ENCODE measurements at places on chromosomes 7 and 10.

DNA sequence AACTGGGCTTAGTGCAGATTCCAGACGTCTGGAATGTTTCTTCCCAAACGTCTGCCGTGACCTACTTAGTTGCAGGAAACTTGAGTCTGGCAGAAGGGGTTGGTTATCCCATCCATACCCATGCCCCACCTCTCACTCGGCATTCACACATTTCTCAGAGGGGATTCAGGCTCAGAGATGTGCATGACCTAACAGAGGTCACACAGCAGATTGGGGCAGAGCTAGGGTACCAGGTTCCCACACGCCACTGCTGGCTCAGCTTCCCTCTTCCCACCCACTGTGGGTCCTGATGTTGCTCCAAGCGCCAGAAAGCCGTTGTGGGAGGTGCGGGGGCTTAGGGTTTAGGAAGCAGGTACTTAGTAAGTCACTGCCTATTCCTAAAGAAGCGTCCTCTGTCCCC is 3.0 kb downstream of the UCMA start:
- no peak for DNase-seq

DNA sequence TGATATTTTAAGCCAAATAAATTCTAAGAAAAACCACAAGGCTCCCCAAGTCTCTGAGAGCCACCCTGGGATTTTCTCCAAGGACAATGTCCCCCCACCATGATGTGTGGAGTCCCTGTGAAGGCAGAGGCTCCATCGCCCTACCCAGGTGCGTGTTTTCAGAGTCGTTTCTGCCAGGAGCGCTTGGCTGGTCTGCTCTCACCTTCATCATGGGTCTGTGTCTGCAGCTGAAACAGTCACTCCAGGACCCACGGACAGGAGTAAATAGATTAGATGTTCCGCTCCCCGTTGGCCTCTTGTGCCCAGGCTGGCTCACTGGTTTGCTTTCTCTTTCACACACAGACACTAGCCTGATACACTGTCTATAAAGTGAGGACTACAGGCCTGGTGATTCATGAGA is 217.5 kb downstream of the SFMBT2 start:
- DNase-seq: no peak

- no peak for DNase-seq
Observed at GRCh38 chr10:18713077-18713476, 53.8 kb downstream of the ARL5B start.

GRCh38 chr7:27080844-27081436 is 14.9 kb downstream of the HOXA1 start:
- DNase-seq: no peak

DNA sequence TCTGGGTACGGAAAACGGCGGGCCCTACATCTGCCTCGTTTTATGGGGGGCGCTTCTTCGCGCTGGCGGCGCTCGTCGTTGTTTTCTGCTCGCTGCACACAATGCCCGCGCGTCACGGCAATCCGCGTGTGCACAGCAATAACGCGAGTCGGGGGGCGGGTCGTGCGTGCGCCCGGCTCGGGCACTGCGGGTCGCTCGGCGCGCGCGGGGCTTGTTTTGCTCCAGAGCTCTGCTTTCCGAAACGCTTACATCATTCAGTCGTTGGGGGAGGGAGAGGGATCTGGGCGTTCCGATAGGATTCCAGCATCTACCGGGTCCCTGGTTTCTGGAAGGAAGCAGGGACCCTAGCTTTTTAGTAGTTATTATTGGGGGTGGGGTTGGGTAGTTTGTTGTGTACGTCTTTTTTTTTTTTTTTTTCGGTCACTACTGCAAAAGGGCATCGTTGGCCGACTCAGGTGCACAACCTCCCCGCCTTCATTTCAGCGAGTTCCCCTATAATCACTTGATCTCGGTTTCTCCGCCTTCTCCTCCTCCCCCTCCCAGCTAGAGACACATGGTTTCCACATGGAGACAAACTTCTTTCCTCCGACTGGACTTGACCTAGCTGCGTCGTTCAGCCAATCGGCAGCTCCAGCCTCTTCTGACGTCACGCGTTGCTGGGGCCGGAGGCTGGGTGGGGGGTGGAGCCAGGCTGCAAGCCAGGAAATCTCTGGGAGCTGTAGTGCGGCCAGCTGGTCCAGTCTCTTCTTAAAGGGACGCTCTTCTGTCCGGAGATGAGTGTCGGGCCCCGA is 3.5 kb downstream of the MXI1 start:
- DNase-seq: peak; percentile 86

GRCh38 chr10:34773636-34774630 is 41.2 kb downstream of the PARD3 start:
- no peak for DNase-seq

- no peak for DNase-seq
Observed at GRCh38 chr7:149598721-149599308, 101.2 kb upstream of the ZNF746 start.

GRCh38 chr10:132458586-132459300 is 61.7 kb downstream of the PWWP2B start:
- DNase-seq: no peak

DNA sequence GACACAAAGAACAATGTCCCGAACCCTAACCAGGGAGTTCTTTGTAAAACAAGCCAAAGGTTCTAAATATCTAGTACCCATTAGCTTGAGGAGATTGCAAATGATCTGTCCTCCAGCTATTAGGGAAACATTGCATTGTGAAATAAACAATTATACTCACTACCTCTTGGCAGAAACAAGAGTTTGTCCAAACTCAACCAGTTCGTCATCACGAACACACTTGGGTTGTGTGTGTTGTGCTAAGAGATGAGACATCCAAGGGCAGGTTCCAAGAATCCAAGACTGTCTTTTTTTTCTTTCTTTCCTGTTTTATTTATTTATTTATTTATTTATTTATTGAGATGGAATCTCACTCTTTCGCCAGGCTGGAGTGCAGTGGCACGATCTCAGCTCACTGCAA is 793.1 kb upstream of the AUTS2 start:
- DNase-seq: no peak

GRCh38 chr7:158858592-158859503 is 2.5 kb downstream of the DYNC2I1 start:
- no peak for DNase-seq

DNA sequence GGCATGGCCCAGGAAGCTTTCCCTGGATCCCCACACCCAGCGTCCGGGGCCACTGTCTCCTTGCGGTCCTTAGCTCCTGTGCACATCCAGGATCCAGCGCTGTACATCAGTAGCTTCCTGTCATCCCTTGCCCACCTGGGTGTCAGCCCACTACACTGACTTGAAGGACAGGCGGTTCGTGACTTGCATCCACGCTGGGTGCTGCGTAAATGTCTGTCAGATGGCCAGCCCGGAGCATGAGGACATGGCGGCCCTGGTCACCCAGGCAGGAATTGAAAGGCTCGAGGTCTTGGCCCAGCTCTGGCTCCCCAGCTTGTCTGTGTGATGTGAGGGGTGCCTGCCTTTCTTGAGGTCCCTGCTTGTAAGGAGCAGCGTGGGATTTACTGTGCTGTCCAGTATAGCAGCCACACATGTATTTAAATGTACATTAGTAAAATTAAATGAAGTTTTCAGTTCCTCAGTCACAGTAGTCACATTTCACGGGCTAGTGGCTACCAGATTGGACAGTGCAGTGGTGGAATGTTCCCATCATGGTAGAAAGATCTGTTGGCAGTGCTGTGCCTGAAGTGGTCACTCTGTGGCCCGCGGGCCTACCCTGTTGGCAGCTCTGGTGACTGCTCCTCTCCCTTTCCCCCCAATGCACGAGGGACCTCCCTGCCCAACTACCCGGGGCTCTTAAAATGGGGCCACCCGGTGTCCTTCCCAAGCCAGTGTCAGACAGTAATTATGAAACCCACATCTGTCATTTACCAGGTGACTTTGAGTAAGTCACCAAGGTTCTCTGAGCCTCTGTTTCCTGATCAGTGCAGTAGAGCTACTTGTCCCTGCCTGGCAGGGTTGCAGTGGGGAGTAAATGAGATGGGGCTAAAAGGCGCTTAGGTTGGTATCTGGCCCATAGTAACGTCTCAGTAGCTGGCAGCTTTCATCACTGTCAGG is 97.8 kb upstream of the PPIF start:
- DNase-seq: no peak

DNA sequence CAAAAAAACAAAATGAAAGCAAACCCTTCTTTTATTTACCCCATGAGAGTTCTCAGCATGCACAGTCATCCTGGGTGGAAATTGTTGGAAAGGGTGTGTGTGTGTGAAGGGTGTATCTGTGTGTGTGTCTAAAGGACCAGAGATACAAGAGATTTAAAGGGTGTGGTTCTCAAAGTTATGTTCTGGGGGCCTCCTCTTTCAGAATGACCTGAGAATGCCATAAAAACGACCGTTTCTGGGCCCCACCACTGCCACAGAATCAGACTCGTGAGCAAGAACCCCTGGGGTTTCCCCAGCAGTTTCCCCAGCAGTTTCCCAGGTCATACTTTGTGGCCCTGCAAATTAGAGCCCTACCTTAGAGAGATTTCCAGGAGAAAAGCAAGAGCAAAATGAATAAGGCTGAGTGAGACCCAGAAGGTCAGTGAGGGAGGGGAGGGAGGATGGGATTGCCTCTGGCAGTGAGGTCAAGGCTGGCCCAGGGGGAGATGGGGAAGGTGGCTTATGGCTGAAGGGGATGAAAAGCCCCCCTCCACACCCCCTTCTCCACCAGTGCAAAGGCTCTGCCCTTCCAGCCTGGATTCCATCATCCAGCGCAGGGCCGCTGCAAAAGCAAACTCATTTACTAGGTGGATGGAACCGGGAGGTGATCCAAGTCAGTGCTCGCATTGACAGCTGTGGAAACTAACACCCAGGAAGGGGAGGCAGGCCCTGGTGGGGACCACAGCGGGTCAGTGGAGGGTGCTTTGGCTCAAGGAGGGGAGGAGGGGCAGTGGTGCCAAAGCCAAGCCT is 10.2 kb downstream of the PYROXD2 start:
- DNase-seq: no peak

DNA sequence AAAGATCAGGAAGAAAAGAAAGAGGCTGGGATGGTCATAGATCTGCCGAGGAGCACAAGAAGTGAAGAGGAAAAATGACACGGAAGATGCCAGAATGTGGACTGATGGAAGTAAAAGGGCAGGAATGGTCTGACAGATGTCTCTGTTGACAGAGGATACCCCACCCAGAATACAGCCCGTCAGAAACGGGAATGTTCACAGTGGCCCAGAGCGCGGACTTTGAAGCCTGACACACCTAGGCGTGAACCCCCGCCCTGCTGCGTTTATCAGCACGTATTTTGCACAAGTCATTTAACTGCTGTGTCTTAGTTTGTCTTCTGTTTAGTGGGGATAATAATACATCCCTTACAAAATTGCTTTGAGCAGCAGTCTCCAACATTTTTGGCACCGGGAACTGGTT is 27.1 kb downstream of the AKR1B1 start:
- no peak for DNase-seq

- no peak for DNase-seq
Observed at GRCh38 chr7:128945668-128946366, 8.1 kb downstream of the IRF5 start.

- DNase-seq: no peak
Observed at GRCh38 chr10:57262892-57263291, 901.8 kb upstream of the ZWINT start.

DNA sequence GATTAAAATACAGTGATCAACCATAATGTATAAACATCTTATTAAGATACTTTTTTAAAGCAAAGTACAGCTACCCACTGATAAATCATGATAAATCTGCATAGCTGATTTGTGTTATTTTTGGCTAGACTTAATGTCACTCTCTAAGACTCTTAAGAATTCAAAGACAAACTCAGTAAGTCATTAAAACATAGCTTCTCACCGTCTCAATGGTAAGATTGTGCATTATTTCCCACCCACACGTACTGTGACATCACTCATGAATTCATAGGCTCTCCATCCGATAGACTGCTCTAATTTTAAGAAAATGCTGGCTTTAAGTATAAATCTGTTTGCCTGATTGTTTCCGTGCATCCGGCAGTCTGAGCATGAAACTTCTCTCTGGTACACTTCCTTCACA is 266.1 kb downstream of the GLI3 start:
- no peak for DNase-seq

DNA sequence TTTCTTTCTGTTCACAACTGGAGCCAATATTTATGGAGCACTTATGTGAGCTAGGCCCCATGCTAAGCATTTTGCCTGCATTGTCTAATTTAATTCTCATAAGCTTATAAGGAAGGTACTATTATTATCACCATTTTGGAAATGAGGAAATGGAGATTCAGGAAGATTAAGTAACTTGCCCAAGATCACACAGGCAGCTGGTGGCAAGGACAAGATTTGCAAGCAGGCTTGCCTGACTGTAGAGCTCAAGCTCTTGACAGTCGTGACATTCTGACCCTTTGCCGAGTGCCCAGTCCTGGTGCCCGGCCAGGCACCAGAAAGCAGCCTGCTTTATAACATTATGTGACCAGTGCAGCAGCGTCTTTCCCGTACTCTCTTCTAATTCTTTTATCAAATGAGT is 38.2 kb downstream of the WNT2 start:
- DNase-seq: no peak

DNA sequence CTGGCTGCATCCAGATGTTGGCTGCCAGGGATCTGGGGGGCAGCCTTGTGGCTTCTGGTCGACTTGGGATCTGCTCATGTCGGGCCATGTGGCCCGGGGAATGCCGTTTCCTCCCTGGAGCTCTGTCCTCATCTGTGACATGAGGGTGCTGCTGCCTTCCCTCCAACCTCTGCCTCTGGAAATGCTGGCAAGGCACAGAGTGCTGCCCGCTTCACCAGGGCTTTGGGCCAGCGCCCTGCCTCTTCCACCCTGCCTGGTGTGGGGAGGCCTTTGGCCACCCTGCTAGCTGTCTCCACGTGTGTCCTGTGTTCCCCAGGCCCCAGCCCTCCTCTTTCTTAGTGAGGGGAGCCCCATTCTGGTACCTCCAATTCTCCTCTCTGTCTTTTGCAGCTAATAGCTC is 5.8 kb upstream of the SMARCD3 start:
- DNase-seq: no peak

- DNase-seq: no peak
Observed at GRCh38 chr7:134662166-134662870, 15.7 kb downstream of the BPGM start.

DNA sequence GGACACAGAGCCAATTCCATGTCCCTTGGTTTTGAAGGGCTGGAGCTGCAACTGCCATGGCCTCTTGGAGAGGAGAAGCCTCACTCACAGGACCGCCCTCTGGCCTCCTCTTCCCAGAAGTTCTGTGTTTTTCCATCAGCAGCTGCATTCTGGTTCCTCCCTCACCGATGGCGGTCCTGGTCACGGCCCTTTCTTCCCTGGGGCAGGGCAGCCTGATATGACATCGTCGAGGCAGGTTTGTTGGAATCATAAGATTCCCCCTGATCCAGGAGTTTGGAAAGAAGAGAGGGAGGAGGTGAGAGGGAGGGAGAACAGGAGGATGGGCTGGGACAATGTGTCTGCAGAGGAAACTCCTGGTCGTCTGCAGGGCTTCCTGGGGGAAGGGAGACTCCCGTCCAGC is 82.7 kb upstream of the PDZD8 start:
- no peak for DNase-seq

DNA sequence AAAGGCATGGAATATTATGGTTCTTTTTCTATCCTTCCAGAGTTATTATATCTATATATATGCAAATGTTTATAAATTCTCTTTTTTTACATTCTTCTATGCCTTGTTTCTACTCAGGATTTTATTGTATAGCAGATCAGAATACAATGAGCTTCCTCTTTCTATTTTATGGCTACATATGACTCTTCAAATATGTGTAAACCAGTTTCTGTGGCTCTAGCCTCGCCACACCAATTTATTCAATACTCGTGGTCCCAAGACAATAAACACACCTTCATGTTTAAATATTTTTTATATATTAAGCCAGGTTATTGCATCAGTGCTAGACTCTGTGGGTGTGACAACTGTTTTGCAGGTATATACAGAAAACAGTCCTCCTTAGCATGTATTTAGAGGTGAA is 237.5 kb upstream of the MKLN1 start:
- DNase-seq: no peak

GRCh38 chr10:70118196-70118595 is 14.4 kb downstream of the AIFM2 start:
- no peak for DNase-seq

Data from stimulated activated CD8-positive, alpha-beta memory T cell treated with anti-CD3 and anti-CD28 coated beads, Interleukin-15, amount 100 ng/mL, for 4 hours (primary cell).